Hepatic stellate cell (primary cell): ENCODE measurements at places on chromosomes 5 and 9.

- DNase-seq, result no peak
These were observed 281.4 kb downstream of the DMRT2 start for GRCh38 chr9:1331546-1332038.

GRCh38 chr5:15691521-15691920 lies 191.5 kb downstream of the FBXL7 start:
- no peak for DNase-seq

DNA sequence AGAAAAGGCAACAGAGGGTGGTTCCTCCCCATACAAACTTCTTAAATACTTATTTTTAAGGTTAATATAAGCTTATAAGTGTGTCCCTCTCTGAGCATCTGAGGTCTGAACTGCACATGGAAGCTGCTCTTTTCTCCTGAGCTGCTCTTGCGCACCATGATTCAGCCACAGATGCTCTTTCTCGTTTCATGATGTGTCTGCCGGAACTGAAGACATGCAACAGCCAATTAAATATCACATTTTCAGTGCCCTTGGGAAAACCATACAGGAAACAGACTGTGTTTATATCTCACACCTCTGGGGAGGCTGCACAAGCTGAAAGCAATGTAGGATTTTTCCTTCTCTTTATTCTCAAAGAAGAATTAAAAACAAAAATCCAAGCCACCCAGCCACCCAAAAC lies 96.8 kb upstream of the NREP start:
- no peak for DNase-seq

- DNase-seq, result peak; percentile 12
These were observed 260.9 kb upstream of the TUT7 start for GRCh38 chr9:86614871-86615849.

GRCh38 chr9:31188496-31188895 lies 1195.9 kb upstream of the ACO1 start:
- no peak for DNase-seq

DNA sequence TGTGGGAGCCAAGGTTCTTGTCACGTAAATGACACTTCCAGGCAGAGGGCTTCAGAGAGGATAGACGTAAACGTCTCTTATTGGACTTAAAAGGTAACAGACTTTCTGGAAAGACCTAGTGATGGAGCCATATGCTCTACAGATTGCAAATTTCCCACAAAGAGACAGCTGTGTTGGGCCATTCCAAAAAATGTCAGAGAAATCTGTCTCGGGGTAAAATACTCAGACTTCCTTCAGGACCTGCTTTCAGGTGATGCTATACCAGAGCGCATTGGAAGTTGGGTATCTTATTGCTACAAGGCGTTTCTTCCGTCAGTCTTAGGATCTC lies 29.2 kb downstream of the PROP1 start:
- no peak for DNase-seq

GRCh38 chr9:95506678-95507463 lies 9.9 kb downstream of the PTCH1 start:
- no peak for DNase-seq

GRCh38 chr5:105639511-105639910 lies 2031.2 kb downstream of the EFNA5 start:
- no peak for DNase-seq

- DNase-seq, result no peak
These were observed 4.5 kb upstream of the IL7R start for GRCh38 chr5:35852084-35852734.

- DNase-seq, result peak; percentile 62
These were observed 57.9 kb downstream of the PBX3 start for GRCh38 chr9:125805057-125805456.

GRCh38 chr5:131423056-131423455 lies 159.2 kb downstream of the CDC42SE2 start:
- DNase-seq, result peak; percentile 15

GRCh38 chr5:146173597-146173996 lies 8.9 kb downstream of the LARS1 start:
- no peak for DNase-seq

GRCh38 chr5:54045077-54045792 lies 265.1 kb downstream of the ARL15 start:
- no peak for DNase-seq

DNA sequence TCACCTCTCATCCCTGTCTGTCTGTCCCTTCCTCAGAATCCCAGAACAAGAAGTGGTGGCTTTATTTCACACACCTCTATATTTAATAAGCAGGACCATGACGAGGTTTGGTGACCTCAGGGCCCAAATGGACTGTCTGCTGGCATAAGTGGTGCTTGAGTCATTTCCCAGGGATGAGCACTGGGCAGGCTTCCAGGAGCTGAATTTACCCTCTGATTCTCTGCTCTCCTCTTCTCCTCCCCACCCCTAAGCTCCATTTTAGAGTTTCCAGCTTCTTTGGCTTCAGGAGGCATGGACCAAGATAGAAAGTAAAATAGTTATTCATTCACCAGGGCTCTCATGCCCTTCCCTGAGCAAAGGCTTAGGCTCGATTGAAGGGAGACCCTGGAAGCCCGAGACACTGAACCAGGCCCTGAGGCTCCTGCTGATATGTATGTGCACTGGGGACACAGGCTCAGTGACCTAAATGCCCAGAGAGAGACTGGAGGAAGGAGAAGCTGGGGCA lies 69.1 kb downstream of the PPARGC1B start:
- peak; percentile 83 for DNase-seq

GRCh38 chr9:104855807-104856206 lies 72.1 kb downstream of the ABCA1 start:
- DNase-seq, result no peak

- no peak for DNase-seq
These were observed 41.1 kb upstream of the PLEKHG4B start for GRCh38 chr5:50724-51499.

DNA sequence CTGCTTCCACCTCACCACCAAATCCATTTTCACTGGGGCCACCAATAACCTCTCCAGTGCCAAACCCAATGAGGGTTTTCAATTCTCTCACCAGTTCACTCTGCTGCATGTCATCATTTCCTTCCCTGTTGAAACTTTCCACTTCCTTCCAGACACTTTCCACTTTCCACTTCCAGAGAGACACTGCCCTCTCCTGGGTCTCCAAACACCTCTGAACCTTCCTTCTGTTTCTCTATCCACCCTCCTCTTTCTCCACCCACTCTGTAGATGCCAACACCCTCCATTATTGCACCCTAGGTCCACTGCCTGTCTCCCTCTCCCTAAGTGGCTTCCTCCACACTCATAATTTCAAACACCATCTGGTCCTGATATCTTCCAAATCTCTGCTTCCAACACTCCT lies 39.6 kb downstream of the PDE6A start:
- no peak for DNase-seq

- peak; percentile 24 for DNase-seq
These were observed 112.3 kb downstream of the VCAN start for GRCh38 chr5:83583859-83584258.

GRCh38 chr5:60161340-60161934 lies 267.9 kb upstream of the PDE4D start:
- peak; percentile 4 for DNase-seq

- DNase-seq, result no peak
These were observed 58.1 kb downstream of the GNG10 start for GRCh38 chr9:111719541-111719940.

DNA sequence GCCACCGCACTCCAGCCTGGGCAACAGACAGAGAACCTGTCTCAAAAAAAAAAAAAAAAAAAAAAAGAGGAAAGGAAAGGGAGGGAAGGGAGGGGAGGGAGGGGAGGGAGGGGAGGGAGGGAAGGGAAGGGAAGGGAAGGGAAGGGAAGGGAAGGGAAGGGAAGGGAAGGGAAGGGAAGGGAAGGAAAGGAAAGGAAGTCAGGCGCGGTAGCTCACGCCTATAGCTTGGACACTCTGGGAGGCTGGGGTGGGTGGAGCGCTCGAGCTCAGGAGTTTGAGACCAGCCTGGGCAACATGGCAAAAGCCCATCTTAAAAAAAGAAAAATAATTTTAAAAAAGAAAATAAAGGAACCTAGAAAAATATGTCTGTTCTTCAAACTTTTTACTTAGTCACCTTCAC lies 56.0 kb upstream of the CER1 start:
- no peak for DNase-seq
